NCI-H2081 treated with DMSO at 0.1 percent for 48 hours (cell line): ENCODE measurements at places on chromosomes 6 and 20.

DNA sequence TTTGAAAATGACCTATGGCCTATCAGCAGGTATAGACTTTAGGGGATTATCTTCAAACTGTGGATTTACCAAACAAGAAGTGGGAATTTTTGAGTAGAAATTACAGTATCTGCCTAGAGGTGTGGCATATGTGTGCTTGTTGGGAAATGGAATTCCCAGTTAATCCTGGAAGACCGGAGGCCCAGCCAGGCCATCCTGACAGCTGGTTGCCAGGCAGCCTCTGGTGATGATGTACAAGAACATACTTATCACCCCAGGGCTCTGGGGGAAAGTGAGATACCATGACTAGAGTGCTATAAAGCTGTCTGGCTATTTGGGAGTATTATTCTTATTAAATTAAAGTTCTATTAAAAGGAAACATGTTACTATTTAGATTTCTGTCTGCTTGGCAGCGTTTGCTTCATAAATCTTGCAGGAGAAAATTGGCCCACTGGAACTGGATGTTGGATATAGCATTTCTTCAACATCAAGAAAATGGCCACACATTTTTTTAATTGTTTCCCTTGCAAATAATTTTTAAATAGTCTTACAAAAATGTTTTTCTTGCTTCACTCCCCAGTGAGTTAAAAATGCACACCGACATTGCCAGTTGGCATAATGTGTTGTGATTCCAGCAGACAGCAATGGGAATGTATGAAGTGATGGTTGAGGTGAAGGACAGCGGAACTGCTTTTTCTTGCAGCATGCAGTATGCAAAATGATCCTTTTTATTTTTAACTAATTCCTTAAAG lies 187.8 kb downstream of the MYLK4 start:
- DNase-seq: no peak

- no peak for DNase-seq
Measured at GRCh38 chr20:54688476-54688875, 213.1 kb downstream of the DOK5 start.

- no peak for DNase-seq
Measured at GRCh38 chr20:34988191-34988540, 32.5 kb downstream of the MYH7B start.

GRCh38 chr6:128388380-128388779 lies 132.0 kb downstream of the PTPRK start:
- no peak for DNase-seq

DNA sequence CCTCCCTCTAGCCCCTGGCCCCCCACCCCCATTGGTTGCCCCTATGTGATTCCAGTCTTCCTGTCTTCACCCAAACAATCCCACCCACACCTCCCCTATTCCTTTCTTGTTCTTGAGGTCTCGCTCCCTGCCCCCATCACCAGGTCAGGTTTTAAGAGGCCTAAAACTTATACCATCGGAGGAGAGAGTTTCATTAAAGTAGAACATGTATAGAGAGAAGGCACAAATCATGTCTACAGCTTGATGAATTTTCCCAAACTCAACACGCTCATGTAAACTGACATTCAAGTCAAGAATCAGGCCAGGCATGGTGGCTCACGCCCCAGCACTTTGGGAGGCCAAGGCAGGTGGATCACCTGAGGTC lies 44.5 kb downstream of the TGM2 start:
- DNase-seq: no peak

GRCh38 chr6:34201455-34202107 lies 35.1 kb upstream of the HMGA1 start:
- DNase-seq: no peak

DNA sequence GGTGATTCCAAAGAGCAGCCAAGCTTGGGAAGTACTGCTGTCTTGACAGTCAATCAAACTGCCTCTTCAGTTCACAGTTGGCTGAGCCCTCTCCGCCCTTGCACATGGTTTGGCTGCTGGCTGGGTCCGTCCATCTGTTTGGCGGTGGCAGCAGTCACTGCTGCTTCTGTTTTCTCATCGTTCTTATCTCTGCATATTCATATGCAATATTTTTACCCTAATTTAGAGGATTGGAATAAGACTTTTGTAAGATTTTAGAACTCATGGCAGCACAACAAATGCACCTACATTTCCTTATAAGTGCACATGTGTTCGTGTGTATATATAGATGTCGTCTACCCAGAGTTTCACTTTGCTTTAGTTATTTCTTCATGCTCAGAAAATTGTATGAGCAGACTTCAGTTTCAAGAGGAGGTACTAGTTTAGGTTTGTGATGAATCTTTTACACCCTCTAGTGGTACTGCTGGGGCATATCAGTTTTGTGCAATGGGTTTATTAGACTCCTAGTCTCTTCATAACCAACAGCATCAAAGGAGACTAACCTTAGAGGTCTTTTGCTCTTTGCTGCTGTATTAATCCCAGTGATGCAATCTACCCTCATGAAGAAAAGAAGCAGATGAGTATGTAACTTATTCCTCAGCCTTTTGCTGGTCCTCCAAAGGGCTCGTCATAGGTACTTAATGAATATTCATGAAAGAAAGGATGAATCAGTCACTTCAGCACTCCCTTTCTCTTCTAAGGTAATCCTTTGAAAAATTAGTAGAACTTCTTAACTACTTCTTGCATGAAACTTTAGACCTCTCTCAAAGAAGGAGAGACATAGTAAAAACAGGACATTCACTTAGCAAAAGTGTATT lies 44.3 kb downstream of the KHDC1L start:
- DNase-seq: peak; percentile 29

- DNase-seq: no peak
Measured at GRCh38 chr6:44630125-44631028, 242.9 kb downstream of the CDC5L start.

DNA sequence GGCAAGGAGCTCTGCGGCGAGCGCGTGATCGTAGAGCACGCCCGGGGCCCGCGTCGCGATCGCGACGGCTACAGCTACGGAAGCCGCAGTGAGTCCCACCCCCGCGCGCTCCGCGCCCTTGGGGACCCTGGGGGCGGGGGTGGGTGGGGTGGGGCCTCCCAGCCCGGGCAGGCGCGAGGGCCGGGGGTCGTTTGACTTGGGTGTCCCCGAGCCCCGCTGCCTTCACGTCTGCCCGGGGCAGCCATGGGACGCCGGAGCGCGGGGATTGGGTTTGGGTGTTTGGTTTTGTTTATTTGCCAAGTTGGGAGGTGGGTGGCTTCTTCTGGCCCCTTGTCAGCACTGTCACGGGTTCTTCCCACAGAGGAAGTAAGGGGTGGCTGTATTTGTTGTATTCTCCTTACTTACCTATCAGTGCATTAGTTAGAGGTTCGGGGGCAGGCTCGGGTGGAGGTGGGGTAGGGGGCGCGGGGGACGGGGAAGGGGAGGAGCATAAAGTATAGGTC lies 777 bp downstream of the SRSF6 start:
- DNase-seq: no peak

DNA sequence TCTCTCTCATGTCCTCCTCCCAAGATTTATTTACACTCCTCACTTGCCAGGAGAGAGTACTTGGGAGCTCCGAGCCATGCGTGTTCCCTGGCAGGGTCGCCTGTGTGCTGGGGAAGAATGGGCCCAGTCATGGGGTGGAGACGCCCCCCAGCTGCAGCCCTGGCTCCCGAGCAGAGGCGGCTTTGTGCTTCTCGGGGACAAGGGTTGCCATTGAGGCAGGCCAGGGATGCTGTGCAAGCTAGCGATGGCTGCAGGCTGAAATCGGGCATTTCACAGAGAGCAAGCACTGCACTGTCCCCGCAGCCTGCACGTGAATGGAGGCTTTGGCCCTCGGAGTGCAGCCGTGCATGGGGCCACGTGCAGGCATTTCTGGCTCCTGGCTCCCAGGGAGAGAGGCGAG lies 23.8 kb downstream of the PHACTR3 start:
- no peak for DNase-seq

DNA sequence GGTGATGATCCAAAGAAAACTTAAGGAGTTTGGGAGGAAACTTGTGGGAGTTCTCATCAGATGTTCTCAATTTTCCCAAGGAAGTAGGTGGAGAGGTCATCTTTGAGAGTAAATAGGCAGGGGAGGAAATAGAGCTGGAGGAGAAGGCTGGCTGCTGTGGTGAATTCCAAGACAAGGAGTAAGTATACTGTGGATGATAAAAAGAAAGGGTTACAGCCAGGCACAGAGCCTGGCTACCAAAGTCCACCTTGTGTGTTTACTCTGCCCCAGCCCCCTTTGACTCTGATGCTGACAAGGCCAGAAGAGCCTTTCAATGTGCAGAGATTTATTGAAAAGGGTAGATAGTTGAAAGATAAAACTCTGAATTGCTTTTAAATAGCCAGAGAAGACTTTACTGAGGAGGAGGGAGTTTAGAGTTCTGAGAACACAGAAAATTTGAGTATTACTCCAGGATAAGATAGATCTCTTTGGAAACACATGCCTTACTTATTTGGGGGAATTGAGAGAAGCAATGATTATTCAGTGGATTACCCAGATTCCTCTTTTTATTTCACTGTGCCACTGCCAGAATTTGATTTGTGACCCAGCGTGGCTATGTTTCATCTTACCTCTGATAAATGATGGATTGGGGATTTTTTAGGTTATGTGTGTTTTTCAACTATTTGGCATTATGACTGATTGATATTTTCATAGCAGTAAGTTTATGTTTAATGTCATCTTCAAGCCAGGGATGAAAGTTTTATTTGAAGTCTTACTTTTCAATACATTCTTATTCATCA lies 182.6 kb upstream of the JAG1 start:
- DNase-seq: no peak

- DNase-seq: no peak
Measured at GRCh38 chr6:122660296-122660695, 50.1 kb downstream of the PKIB start.

DNA sequence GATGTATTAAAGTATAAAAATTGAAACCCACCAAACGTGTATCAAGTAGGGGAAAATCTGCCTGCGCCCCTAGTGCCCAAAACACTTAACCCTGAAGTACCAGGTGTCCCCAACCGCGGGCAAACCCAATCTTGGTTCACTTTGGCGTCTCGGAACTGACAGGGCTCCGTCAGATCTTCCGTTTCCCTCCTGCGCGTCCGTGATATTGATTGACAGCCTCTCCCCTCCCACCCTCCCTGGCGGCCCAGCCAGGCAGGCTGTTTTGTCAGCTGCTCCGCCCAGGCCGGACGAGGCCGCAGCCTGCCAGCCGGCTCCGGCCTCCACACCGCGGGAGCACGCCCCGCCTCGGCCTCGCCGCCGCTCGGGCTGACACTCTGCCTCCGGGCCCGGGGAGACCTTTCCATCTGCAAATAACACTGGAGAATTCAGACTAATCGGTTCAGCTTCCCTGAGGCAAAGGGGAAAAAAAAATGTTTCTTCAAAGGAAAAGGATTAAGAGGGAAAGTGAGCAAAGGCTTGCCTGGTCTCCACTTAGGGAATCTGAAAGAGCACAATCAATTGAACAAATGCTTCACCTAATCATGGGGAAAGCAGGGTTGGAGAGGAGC lies 234.9 kb upstream of the MCHR2 start:
- DNase-seq: no peak

DNA sequence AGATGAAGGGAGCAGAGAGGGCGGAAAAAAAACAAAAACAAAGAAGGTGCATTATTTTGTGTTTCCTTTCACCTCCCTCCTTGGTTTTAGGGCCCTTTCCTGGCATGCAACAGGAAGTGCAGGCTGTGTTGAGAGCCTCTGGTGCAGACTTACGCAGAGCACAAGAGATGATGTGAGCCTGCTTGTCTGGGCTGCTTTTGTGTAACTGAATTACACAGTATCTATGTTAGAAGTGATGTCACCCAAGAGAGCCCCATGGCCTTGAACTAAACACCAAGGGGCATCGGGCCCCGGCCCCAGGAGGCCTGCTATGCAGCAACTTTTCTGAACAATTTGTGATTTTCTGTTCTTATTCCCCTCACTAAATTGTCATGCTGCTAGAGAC lies 25.5 kb downstream of the GNAS start:
- no peak for DNase-seq

DNA sequence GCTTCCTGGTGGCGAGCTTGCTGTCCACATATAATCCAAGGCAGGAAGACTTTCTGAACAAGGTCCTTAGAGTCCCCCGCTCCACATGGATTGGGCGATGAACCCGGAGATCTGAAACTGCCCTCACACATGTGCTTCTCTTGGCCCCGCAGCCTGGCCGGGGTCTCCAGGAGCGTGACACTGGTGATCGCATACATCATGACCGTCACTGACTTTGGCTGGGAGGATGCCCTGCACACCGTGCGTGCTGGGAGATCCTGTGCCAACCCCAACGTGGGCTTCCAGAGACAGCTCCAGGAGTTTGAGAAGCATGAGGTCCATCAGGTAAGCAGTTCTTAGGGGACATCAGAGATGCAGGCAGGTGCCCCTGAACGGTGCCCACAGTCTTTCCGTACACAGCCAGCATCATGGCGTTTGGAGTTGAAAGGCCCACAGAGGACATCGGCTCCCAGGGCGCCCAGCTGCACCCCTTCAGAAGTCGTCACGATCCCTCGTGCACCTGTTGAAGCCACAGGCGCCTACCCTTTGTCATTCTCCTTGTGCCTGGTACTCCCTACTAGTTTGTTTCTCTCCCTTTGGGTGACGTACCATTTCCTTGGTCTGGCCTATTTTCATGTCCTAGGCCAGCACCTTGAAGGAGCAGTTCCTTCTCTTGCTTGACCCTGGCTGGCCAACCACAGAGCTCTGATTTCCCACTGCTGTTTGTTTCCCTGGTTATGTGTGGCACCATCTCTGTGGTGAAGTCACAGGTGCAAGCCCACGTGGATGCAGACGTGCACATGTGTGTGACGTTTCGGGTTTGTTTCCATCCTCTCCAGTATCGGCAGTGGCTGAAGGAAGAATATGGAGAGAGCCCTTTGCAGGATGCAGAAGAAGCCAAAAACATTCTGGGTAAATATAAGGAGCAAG lies 43.3 kb upstream of the IRF4 start:
- no peak for DNase-seq

DNA sequence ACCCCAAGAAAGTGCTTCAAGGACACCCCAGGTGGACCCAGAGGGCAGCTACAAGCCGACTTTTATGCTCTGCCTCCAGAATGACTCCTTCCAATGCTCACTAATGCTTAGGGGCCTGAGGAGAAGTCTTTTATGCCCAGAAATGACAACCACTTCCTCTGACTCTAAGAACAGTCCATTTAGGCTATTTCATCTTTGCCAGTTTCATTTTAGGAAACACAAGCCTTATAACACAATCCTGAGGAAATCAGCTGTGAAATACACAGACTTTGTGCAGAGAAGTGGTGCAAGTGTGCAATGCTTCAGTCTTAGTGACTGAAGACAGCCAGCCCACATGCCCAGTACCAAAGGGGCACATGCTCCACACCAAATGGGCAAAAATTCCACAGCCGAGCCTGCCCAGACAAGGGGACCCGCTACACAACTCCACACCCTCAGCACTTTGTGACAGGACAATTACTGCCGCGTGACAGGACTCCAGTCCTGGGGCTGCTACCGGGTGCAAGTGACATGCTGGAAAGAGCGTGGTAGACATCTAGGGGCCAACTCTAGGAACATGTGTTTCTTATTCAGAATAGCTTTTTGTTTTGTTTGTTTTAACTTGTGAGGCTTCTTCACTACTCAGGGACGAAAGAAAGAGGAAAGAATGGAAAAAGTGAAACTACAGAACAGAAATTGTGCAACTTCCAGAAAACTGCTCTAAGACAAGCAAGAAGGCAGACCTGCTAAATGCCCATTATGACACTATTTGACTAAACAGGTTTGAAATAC lies 28.2 kb upstream of the PLAGL1 start:
- DNase-seq: no peak
